Adrenal gland (tissue), 19 donors: ENCODE measurements at places on chromosomes 3 and 15. TPM values are rescaled to one million over a fixed set of nuclear protein-coding genes. Genes with fewer than 3 reads are reported as not detected.

GRCh38 chr3:40299721-40300335, 9.7 kb upstream of the EIF1B start:
- no peak overlapping the region for H3K4me3 ChIP-seq
- H3K27me3 ChIP-seq = no peaks in the 10 kb centered on the region
- H3K27ac ChIP-seq = peak overlapping the region; percentile 70
- H3K36me3 ChIP-seq = no peaks in the 10 kb centered on the region

DNA sequence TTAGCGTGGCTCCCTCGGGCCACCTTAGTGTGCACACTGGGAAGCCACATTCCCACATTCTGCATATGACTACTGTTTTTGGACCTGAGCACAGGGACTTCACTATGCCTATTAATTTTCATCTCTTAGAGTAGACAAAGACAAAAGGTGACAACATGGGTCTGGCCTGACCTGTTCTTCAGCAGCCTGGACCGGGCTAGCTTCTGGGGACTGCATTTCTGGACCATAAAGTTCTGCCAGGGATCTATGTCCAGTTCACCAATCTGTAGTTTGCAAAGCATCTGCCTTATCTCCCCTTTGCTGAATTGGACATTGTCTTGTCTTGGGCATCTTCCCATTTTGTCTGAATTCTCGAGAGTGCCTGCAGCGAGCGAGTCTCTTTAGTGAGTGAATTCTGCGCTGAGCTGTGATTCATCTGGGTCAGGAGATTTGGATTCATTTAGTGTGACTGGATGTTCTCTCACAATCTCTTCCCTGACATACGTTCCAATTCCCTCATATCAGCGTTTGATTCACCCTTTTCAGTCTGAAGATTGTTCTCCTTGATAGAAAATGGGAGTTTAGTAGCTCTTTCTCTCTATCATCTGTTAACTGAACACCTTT, 112.2 kb upstream of the PLXNA1 start:
- no peaks in the 10 kb centered on the region for H3K36me3 ChIP-seq
- DNase-seq = no peak
- no peaks in the 10 kb centered on the region for H3K4me1 ChIP-seq
- H3K4me3 ChIP-seq = no peak overlapping the region

- no peak overlapping the region for H3K27ac ChIP-seq
- H3K27me3 ChIP-seq = no peaks in the 10 kb centered on the region
- H3K4me1 ChIP-seq = peaks cover 12% of the 10 kb centered on the region
- no peak overlapping the region for H3K4me3 ChIP-seq
- no peaks in the 10 kb centered on the region for H3K36me3 ChIP-seq
These were observed 85.6 kb downstream of the PTPRG start for GRCh38 chr3:61646851-61647525.

DNA sequence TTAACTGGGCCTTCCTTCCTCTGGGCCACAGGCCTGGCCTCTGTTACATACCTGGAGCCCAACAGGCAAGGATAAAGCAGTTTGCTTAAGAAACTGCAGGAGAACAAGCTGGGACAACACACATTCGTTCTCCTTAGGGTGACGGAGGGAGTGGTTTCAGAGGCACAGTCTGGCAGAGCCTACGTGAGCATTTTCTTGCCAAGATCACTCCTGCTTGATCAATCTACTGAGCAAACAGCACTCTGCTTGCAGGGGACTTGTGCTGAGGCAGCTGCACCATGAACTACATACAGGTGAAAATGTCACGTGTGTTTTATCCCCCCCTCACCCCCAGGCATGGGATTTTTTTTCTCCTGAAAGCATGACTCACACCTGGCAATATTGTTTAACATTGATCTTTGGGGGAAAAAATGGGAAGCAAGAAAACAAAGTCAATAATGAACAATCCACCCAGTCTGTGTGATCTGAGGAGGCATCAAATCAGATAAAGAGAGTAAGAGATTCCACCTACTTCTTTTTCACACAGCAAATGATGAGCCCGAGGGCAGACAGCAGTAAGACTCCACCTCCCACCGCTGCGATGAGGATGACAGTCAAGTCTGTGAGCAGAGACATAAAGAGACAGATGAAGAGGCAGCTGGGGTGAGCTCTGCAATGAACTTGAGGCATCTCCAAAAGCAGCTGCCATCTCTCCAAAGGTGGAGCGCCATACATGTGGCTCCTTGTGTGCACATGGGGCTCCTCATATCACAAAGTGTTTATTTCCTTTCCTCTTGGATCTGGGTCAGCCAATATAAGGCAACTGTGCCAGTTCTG, 57.4 kb downstream of the CDCP1 start:
- no peaks in the 10 kb centered on the region for H3K36me3 ChIP-seq
- no peaks in the 10 kb centered on the region for H3K4me1 ChIP-seq
- no peaks in the 10 kb centered on the region for H3K27me3 ChIP-seq
- DNase-seq = no peak
- H3K27ac ChIP-seq = no peak overlapping the region

- H3K36me3 ChIP-seq = no peaks in the 10 kb centered on the region
- no peak for DNase-seq
These were observed 17.5 kb downstream of the POPDC2 start for GRCh38 chr3:119642746-119643473.

DNA sequence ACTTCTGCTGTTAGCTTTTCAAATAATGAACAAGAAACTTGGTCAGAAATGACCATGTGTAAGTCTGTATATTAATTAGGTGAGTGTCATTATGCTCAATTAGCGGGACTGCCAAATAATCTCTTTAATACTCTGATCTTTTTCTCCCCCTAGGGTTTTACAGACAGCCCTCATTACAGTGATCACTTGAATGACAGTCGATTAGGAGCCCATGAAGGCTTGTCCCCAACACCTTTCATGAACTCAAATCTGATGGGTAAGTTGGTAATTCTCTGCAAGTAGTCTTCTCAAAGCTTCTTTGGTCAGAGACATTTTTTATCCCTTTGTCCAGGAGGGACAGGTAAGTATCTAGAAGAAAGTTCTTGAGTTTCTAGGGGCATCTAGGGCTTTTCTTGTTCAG, 173.2 kb downstream of the TCF12 start:
- no peak overlapping the region for H3K4me3 ChIP-seq
- H3K4me1 ChIP-seq = peaks cover 13% of the 10 kb centered on the region
- no peak for DNase-seq
- H3K27ac ChIP-seq = no peak overlapping the region
- H3K36me3 ChIP-seq = no peaks in the 10 kb centered on the region

DNA sequence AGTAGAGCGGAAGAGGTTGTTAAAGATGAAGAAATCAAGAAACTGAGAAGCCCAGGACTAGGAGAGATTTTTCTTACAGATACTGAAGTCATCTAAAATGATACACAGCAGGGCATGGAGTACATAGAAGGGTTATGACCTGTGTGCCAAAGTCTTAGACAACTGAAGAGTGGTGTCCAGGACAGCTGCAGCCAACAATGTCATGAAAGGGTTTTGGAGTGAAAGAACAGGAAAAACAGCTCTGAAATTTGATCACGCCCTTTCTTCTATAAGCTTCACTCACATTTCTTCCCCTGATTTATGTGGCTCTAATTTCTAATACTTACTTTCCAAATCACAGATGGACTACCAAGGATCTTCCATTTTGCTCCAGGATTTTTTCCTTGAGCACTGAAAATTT, 3.0 kb downstream of the CFAP20DC start:
- H3K36me3 ChIP-seq = no peaks in the 10 kb centered on the region
- H3K27me3 ChIP-seq = no peaks in the 10 kb centered on the region
- H3K27ac ChIP-seq = no peak overlapping the region
- H3K4me1 ChIP-seq = no peaks in the 10 kb centered on the region

- H3K27ac ChIP-seq = no peak overlapping the region
- no peaks in the 10 kb centered on the region for H3K4me1 ChIP-seq
- no peaks in the 10 kb centered on the region for H3K36me3 ChIP-seq
These were observed 227.6 kb upstream of the POU1F1 start for GRCh38 chr3:87503900-87504498.

DNA sequence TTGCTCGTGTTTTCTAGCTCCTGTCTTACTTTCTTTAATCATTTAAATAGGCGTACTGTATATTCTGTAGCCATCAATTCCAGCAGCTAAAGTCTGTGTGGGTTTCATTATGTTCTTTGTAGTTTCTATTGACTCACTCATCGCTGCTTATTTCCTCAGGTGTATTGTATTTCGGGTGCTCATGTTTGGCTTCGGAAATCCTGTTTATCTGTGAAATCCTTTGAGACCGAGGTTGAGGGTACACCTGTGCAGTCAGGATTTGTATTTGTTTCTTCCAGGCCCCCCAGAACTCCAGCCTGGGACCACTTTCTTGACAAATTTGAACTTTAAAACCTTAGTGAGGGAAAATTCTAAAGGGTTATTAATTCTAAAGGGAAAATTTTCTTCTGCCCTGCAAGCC, 2.0 kb upstream of the PAK2 start:
- DNase-seq = no peak
- no peaks in the 10 kb centered on the region for H3K36me3 ChIP-seq
- H3K27me3 ChIP-seq = no peaks in the 10 kb centered on the region
- no peak overlapping the region for H3K27ac ChIP-seq
- H3K4me1 ChIP-seq = peaks cover 16% of the 10 kb centered on the region

- no peak overlapping the region for H3K27ac ChIP-seq
- DNase-seq = no peak
- H3K4me3 ChIP-seq = no peak overlapping the region
- H3K36me3 ChIP-seq = no peaks in the 10 kb centered on the region
- H3K27me3 ChIP-seq = no peaks in the 10 kb centered on the region
- H3K4me1 ChIP-seq = peaks cover 26% of the 10 kb centered on the region
These were observed 67.0 kb downstream of the CHAC1 start for GRCh38 chr15:41020311-41020710.

DNA sequence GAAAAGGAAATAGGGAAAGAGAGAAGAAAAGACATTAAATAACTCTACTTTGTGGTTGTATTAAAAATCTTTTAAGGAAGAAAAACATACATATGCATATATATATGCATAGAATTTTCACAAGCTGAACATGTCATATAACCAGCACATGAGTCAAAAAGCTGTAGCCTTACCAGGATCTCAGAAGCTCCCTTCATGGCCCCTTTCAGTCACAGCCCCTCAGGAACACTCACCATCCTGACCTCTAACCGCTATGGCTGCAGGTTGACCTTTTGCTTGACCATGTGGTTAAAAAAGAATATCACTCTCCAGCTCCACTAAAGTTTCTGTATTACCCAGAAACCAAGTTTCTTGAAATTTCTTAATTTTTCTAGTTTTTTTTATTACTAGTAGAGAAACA, 103.4 kb downstream of the CHST2 start:
- no peaks in the 10 kb centered on the region for H3K4me1 ChIP-seq
- H3K27ac ChIP-seq = no peak overlapping the region
- H3K36me3 ChIP-seq = no peaks in the 10 kb centered on the region
- no peak overlapping the region for H3K4me3 ChIP-seq
- no peak for DNase-seq
- H3K27me3 ChIP-seq = no peaks in the 10 kb centered on the region

DNA sequence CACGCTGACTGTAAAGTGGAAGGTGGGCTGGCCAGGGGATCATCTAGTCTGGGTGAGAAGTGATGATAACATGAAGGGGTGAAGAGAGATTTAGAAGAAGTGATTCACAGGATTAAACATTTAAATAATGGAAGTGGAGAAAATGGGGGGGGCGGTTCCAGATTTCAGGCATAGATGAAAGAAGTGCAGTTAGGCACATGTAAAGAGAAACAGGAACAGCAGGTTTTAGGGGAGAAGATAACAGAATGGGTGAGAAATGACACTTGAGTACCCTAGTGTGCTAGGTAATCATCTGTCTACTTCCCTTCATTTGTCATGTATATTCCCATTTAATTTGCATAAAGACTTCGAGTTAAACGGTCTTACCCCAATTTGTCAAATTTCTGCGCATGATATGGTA, 15.3 kb downstream of the B3GNT5 start:
- H3K27ac ChIP-seq = no peak overlapping the region
- DNase-seq = no peak
- no peaks in the 10 kb centered on the region for H3K27me3 ChIP-seq
- no peaks in the 10 kb centered on the region for H3K36me3 ChIP-seq
- H3K4me3 ChIP-seq = no peak overlapping the region

GRCh38 chr3:117278424-117279190, 569.0 kb downstream of the TUSC7 start:
- no peak overlapping the region for H3K27ac ChIP-seq
- peak; percentile 50 for DNase-seq
- H3K36me3 ChIP-seq = no peaks in the 10 kb centered on the region
- no peaks in the 10 kb centered on the region for H3K27me3 ChIP-seq
- peaks cover 22% of the 10 kb centered on the region for H3K4me1 ChIP-seq

The PLSCR5 gene
- not detected for total RNA-seq

The ASB14 gene
- total RNA-seq = not detected

The CD86 gene
- 8.9 TPM for total RNA-seq

The CLDN16 gene
- 2.2 TPM for total RNA-seq

The VEPH1 gene
- total RNA-seq = 44.7 TPM

The ZKSCAN7 gene
- total RNA-seq = 5.6 TPM

The KIF7 gene
- total RNA-seq = 5.0 TPM

The PRKCD gene
- 10.7 TPM for total RNA-seq

The CHST13 gene
- total RNA-seq = 3.0 TPM
